Stimulated activated CD4-positive, alpha-beta T cell treated with anti-CD3 and anti-CD28 coated beads, Interleukin-1b, Interleukin-23, amount 100 ng/mL, for 24 hours (primary cell): ENCODE measurements at places on chromosomes 5 and 9.

- DNase-seq: no peak
Observed at GRCh38 chr9:116383133-116383532, 229.5 kb downstream of the PAPPA start.

GRCh38 chr9:124079176-124079925 lies 67.8 kb downstream of the LHX2 start:
- DNase-seq: no peak

- no peak for DNase-seq
Observed at GRCh38 chr5:14277385-14278320, 134.5 kb downstream of the TRIO start.

- no peak for DNase-seq
Observed at GRCh38 chr5:120805131-120805530, 341.0 kb downstream of the PRR16 start.

GRCh38 chr9:124859803-124860581 lies 1.8 kb downstream of the RPL35 start:
- no peak for DNase-seq

- DNase-seq: no peak
Observed at GRCh38 chr5:11385251-11385900, 518.9 kb downstream of the CTNND2 start.
